Osteoblast (primary cell): ENCODE measurements at places on chromosomes 11 and 22. TPM values are rescaled to one million over a fixed set of nuclear protein-coding genes. Genes with fewer than 3 reads are reported as not detected.

Gene OR51A2
- total RNA-seq = not detected in 2 replicates

DNA sequence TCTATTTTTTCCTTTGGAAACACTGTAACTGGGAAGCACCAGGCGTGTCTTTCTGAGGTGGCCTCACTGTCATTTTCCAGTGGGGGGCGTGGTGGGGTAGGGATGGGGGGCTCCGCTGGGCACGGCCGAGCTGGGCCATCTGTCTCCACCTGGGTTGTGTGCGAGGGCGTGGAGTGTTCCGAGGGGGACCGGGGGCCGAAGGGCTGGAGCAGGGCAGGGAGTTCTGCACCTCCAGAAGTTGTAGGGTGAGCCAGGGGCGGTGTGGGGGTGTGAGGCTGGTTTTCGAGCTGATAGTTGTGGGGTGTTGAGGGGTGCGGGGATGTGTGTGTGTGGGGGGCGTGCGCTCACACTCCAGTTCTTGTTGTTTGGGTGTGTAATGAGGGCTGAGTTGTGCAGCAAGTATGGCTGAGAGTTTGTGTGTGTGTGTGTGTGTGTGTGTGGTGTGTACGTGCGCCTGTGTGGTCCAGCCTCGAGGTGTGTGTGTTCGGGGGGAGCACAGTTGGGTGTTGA lies 10.8 kb downstream of the YPEL4 start:
- DNase-seq = no peak

DNA sequence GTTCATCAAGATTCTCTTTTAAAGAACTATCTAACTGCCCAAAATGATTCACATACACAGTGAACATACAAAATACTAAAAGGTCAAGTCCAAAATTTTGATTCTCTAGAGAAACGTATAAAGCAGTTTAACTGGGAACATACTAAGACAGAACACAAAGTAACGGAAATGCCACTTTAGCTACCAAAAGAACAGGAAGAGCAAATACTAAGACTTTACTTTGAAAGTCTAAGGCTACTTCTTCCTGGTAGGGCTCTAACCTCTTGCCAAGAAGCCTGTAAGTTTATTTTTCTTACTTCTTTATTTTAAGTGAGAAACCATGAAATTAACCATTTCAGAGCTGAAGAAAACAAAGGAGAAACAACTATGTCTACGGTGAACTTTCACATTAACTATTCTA lies 6.2 kb downstream of the PICALM start:
- no peak for DNase-seq

DNA sequence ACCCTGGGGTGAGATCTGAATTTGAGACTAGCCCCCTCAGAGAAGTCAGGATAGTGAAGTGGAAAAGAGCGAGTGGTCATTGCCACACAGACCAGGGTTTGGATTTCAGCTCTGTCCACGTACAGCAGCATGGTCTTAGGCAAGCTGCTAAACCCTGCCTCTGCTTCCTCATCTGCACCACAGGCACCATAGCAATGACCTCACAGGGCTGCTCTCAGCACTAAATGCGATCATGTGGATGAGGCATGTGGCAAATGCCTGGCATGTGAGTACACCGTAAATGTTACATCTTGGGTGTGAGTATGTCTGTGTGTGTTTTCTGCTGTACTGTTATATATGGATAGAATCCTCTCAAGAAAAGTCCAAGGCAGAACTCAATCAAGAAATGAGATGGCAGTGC lies 15.8 kb downstream of the NAV2 start:
- peak; percentile 76 for DNase-seq

- peak; percentile 89 for DNase-seq
Observed at GRCh38 chr11:6635082-6635932, 16.1 kb upstream of the TPP1 start.

DNA sequence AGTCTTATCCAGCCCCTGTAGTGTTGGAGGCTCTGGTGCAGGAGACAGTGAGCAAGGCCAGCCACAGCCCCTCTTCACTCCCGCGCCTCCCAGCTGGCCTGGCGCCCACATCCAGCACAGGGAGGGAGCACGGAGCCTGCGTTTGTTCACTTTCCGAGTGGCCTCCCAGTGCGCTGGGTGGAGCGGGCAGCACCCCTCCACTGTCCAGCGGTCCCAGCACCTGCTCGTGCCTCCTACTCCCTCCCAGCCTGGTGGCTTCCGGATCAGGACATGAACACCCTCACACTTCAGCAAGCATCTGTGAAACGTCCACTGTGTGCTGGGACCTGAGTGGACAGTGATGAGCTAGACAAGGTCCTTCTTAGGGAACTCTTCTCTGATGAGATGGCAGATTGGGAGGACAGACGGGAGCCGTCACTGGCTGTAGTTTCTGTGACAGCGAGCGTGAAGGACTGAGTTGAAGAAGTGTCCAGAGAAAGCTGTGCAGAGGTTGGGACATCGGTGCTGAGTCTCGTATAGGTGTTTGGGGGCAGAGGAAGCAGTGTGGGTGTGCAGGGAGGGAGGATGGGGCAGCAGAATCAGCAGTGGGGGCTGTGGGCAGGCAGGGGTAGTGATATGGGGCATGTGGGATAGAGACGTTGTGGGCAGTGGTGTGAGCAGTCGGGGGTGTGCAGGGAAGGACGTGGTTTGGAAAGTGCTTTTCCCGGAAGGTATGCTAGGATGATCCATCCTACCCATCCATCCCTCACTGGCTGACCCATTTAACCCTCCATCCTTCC lies 256.8 kb downstream of the TBC1D22A start:
- peak; percentile 14 for DNase-seq

Gene LARGE2
- total RNA-seq = not detected in 2 replicates
